ENCODE measurements at places on chromosomes 5 and 9.

DNA sequence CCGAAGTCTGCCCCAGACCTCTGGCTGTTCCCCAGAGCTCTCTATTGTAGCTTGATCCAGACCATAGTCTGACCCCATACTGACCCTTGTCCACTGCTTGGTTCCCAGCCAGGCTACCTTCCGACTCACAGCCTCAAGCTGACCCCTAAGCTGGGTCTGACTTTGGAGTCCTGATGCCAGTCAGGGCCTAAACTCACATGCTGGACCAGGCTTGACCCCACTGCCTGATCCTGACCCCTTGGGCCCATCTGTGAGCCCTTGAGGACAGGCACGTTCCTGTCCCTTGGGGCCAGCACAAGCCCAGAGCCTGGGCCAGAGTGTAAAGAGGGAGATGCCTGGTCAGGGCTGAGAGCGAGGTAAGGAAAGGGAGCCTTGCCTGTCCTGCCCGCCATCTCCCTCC is 32.7 kb upstream of the ENHO start:
- no peak for DNase-seq

DNA sequence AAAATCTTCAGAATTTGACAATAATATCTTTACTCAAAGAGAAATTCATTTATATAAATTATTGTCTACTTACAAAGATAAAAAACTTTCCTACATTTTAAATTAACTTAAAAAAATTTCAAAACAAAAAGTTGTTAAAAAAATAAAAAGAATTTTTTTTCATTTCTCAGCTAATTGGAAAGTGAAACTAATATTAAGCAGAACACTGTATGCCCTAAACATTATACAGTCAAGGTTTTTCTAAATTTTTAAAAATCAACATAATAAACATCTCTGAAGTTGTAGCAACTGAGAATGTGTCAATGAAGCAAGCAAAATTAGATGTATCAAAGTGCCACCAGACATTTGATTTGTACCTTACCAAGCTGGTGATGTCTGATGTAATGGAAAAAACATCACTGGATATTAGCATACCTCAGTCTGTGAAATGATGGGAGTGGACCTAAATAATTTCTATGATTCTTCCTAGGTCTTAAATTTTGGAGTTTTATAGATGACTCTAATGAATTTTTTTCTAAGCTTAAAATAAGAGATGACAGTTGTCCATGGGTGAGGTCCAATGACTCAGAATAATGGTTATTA is 290.1 kb downstream of the ADAMTS6 start:
- DNase-seq, result no peak

GRCh38 chr5:138972836-138973235 is 97.7 kb upstream of the LRRTM2 start:
- no peak for DNase-seq

DNA sequence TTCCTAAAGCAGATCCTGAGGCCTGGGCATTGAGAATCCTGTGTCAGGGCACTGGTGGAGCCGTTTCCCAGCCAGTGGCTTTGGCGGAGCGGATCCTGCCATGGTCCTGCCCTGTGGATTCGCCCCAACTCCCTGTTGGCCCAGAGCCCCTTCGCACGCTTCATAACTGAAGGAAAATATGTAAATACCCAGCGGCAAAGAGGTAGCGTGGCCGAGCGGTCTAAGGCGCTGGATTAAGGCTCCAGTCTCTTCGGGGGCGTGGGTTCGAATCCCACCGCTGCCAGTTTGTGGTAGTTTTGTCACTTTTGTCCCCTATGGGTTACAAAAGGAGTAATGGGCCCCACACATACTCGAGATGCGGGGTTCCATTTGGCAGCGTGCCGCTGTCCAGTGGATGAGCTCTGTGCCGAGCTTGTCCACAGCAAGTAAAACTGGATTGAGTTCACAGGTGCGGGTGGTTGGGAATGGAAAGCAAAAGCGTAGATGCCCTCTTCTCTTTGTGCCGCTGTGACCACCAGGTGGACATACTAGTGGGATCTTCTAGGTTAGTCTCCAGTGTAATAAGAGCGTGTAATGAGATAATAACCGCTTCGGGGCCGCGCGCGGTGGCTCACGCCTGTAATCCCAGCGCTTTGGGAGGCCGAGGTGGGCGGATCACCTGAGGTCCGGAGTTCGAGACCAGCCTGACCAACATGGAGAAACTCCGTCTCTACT is 17.3 kb downstream of the TRIM7 start:
- peak; percentile 94 for DNase-seq

DNA sequence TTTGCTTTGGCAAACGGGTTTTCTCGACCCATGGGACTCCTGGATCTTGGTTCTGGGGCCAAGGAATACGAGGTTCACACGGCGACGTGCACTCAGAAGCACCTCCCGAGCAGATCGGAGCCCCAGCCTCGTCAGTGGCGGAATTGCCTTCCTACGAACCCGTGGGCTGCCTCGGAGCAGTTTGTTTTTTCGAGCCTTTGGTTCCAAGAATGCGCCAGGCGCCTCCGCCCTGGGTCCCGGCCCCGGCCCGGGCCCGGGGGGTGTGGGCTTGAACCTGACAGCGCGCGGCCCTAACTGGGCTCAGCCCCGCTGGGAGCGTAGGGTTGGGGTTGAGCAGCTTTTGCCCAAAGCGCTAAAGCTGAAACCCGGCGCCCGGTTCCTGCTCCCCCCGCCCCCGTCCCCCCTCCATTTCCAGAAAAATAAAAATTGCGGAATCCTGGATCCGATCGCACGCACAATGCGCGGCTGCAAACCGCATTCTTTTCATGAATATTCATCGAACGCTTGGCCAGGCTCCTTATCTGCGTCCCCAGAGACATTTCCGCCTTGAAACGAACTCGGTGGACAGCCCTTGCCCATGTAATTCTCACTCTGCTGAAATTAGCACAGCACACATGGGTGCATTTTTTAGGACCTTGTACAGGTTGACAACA is 1.0 kb downstream of the BASP1 start:
- no peak for DNase-seq

GRCh38 chr9:95807326-95807947 is 68.1 kb upstream of the ERCC6L2 start:
- no peak for DNase-seq

DNA sequence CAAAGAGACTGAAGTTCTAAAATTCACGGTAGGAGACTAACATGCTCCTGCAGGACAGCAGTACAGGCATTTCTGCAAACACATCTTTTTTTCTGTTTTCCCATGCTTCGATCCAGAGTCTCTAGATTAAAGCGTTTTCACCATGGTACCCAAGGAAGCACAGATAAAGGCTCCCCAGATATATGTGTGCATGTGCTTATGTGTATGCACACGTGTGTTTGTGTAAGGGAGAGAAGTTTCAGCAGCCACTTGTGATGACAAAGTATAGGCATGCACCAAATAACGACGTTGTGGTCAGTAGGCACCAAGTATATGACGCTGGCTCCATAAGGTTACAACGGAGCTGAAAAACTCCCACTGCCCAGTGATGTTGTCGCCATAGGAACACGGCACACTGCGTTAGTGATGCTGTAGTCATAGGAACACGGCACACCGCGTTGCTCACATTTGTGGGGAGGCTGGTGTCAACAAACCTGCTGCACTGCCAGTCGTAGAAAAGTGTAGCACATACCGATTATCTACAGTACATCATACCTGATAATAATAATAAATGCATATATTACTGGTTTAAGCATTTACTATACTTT is 21.7 kb downstream of the MED10 start:
- DNase-seq, result no peak

DNA sequence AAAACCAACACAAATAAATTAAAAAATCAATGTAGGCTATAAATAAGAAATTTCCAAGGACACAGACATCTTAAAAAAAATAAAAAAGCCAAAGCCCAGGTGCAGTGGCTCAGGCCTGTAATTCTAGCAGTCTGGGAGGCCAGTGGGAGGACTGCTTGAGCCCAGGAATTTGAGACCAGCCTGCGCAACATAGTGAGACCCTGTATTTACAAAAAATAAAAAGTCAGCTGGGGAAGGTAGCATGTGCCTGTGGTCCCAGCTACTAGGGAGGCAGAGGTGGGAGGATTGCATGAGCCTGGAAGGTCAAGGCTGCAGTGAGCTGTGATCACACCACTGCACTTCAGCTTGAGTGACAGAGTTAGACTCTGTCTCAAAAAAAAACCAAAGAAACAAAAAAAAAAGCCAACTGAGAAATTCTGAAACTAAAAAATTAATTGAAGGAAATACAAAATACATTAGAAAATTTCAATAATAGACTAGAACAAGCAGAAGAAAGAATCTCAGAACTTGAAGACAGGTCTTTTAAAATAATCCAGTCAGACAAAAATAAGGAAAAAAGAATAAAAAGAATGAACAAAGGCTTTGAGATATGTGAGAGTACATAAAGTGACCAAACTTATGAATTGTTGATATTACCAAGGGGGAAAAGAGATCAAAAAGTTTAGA is 149.5 kb upstream of the PANK3 start:
- no peak for DNase-seq

GRCh38 chr5:140153905-140154304 is 21.1 kb upstream of the CYSTM1 start:
- DNase-seq, result no peak

- no peak for DNase-seq
Observed at GRCh38 chr5:180785794-180786221, 16.8 kb downstream of the MGAT1 start.

DNA sequence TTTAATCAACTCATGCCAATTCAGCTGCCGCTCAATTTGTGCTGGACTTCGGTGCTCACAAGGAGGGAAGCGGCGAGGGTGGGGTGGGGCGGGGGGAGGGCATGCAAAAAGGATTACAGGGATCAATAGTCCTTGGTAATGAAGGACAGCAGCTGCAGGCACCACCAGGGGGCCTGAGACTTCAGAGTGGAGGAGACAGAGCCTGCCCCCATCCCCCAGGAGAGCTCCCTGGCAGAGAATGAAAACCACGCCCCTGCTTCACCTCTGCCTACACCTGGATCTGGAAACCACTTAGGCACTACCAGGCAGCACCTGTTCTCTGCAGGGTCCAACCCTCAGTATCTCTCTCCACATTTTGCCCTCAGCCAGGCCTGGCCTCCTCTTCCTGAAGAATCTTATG is 155.6 kb downstream of the TRIM32 start:
- no peak for DNase-seq

DNA sequence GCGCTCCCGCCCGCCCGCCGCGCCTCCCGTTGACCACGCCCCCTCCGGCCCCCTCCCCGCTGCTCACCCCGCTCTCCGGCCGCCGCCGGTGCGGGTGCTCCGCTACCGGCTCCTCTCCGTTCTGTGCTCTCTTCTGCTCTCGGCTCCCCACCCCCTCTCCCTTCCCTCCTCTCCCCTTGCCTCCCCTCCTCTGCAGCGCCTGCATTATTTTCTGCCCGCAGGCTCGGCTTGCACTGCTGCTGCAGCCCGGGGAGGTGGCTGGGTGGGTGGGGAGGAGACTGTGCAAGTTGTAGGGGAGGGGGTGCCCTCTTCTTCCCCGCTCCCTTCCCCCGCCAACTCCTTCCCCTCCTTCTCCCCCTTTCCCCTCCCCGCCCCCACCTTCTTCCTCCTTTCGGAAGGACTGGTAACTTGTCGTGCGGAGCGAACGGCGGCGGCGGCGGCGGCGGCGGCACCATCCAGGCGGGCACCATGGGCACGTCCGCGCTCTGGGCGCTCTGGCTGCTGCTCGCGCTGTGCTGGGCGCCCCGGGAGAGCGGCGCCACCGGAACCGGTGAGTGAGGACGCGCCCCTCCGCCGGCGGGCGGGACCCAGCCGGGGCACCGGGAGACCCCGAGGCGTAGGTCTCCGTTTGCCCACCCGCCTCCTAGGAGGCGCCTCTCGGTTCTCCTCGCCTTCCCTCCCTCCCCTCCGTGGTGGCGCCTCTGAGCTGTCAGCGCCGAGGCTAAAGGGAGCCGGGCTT is at the start of gene VLDLR:
TSS of gene VLDLR (plus strand) at position 66 of the 739 bp plus-strand sequence. CDS start at position 469, 403 bp downstream.
- peak; percentile 52 for DNase-seq

GRCh38 chr5:3386637-3387036 is 209.0 kb upstream of the IRX1 start:
- no peak for DNase-seq

DNA sequence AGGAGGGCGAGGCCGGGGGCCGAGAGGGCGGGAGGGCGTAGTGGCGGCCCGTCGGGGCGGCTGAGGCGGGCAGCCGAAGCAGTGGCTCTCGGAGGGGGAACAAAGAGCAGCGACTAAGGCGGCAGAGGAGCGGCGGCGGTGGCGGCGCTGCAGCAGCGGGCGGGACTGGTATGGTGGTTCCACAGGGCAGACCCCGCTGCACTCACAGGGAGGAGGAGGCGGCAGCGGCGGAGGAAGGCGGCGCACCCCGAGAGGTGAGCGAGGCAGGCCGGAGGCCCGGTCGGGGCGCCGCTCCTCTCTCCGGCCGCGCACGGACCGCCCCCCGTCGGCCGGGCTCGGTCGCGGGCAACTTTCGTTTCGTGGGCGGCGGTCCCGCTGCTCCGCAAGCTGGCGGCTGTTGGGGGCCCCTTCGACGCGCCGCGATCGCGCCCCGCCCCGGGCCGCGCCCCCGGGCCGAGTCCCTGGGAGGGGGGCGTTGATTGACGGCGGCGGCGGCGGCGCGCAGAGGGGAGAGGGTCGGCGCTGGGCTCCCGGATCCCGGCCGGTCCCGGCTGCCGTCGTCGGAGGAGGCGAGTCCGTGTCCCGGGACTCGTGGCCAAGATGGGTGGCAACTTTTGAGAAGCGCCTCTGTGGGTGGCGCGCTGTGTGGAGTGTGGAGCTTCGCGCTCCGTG is 467 bp downstream of the CNOT6 start:
- DNase-seq, result peak; percentile 58

- DNase-seq, result no peak
Observed at GRCh38 chr5:8813180-8813579, 732.7 kb downstream of the SEMA5A start.

DNA sequence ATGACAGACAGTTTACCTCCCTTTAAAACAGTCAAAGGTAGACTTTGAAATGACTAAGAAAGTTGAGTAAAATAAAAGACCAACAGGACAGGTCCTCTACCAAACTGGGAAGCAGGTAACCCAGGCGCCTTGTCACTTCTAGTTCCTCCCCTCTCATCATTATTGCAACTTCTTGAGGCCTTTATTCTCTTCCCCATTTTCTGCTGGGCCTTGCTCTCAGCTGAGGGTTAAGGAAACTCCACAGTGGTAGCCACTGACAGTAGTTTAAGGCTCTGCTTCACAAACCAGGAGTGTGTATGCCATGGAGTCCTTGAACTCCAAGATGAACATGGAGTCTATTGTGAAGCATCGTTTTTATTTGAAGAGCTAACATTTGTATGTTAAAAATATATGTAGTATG is 36.9 kb upstream of the TCERG1 start:
- DNase-seq, result no peak

GRCh38 chr5:132499440-132500243 is 9.1 kb upstream of the IRF1 start:
- no peak for DNase-seq

- no peak for DNase-seq
Observed at GRCh38 chr5:178242416-178242815, 9.8 kb upstream of the PHYKPL start.

DNA sequence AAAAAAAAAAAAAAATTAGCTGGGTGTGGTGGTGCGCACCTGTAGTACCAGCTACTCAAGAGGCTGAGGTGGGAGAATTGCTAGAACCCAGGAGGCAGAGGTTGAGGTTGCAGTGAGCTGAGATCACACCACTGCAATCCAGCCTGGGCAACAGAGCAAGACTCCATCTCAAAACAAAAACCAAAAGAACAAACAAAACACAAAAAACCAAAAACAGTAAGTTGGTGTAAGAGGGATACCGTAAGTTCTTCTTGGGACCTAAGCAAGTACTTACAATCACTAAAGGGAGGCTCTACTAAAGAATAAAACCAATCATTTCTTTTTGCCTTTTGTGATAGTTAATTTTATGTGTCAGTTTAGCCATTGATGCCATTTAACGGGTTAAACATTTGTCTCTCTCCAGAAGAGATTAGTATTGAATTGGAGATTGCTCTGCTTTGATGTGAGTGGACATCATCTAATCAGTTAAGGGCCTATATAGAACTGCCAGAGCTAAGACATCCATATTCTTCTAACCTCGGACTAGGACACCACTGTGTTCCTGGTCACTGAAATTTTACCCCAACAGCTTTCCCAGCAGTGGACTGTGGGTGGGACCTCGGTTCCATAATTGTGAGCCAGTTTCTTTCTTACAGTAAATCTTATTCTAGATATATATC is 10.5 kb upstream of the ETF1 start:
- DNase-seq, result no peak

Data from Caki2 (cell line).